Stimulated activated CD4-positive, alpha-beta T cell treated with anti-CD3 and anti-CD28 coated beads, Interleukin-4, amount 100 ng/mL, for 4 hours (primary cell): ENCODE measurements at places on chromosomes 11 and 22.

GRCh38 chr22:24969560-24970301 lies 17.2 kb downstream of the KIAA1671 start:
- no peak for DNase-seq

- no peak for DNase-seq
Observed at GRCh38 chr11:102168481-102168880, 58.2 kb downstream of the YAP1 start.

DNA sequence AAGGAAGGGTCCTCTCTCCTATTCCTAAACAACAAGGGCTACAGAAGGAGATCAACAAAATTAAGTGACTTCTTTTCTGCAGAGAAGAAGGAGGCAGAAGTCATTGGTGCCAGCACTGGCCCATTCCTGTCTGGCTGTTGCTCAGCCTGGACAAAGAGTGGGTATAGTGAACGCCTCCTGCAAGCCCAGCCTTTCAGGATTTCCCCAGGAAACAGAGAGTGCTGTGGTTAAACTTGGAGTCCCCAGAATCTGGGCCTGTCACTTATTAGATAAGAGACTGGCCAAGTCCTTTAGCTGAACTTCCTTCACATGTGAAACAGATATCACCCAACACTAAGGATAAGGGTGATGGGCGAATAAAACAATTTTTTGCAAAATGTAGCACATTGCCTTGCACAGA lies 10.9 kb downstream of the TST start:
- DNase-seq = no peak

- DNase-seq = no peak
Observed at GRCh38 chr11:134074346-134074745, 5.5 kb downstream of the JAM3 start.

GRCh38 chr22:46604306-46604690 lies 15.9 kb upstream of the GRAMD4 start:
- peak; percentile 29 for DNase-seq

GRCh38 chr22:44341431-44342346 lies 28.9 kb upstream of the SHISAL1 start:
- DNase-seq = no peak

- DNase-seq = no peak
Observed at GRCh38 chr11:35049859-35050531, 89.0 kb upstream of the CD44 start.

DNA sequence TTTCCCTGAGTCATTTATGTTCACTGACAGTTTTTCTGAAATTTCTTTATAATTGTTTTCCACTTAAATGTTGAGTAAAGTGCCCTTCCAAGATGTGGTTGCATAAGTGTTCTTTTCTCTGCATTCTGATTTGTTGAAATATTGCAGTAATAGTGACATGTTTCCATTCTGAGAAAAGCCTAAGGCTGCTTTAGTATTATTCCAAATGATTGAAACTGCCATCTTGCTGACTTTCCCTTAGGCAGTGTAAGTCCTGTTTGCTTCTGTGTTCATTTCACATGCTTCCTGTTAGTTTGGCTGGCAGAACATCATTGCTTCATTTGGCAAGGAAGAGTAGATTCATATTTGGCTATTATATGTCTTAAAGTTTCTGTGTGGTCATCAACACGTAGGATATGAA lies 146.5 kb downstream of the ELP4 start:
- DNase-seq = no peak

- no peak for DNase-seq
Observed at GRCh38 chr11:44333271-44334218, 23.6 kb upstream of the ALX4 start.

GRCh38 chr11:65363770-65364169 lies 9.2 kb downstream of the TIGD3 start:
- no peak for DNase-seq

DNA sequence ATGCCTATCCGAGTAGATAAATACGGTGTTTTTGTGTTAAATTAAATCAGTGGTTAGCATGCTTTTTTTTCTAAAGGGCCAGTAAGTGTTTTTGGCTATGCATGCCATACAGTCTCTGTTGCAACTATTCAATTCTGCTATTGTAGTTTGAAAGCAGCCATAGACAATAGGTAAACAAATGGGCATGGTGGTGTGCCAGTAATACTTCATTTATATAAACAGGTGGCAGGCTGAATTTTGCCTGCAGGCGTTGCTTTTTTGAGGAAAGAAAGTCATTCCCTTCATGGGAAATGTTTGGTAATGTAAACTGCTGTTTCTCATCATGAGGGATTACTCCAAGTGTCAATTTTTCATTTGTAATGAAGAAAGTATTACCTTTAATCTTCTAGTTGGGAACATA lies 106.5 kb downstream of the TMEM135 start:
- DNase-seq = no peak

- no peak for DNase-seq
Observed at GRCh38 chr11:120057595-120058581, 80.0 kb downstream of the TRIM29 start.

GRCh38 chr11:119589001-119589400 lies 140.0 kb downstream of the NECTIN1 start:
- DNase-seq = no peak

- no peak for DNase-seq
Observed at GRCh38 chr11:17490232-17490631, 13.6 kb upstream of the ABCC8 start.

DNA sequence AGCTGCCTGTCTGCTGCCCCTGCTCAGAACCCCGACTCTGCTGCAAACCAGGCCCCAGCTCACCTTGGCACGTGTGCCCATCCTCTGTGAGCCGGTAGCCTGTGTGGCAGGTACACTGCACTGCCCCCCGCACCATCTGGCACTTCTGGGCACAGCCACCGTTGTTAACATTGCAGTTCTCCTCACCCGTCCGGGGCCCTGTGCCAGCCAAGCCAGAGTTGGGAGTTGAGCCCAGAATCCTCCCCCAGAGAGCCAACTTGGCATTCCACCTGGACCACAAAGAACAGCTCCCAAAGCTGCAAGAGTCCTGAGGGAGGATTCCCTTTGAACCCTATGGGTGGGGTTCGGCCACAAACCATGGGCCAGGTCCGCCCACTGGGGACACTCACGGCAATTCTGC lies 22.5 kb downstream of the LRP4 start:
- DNase-seq = no peak

GRCh38 chr22:34841331-34841771 lies 224.6 kb upstream of the ISX start:
- DNase-seq = no peak

GRCh38 chr11:78203184-78203583 lies 14.5 kb downstream of the USP35 start:
- peak; percentile 45 for DNase-seq

- DNase-seq = no peak
Observed at GRCh38 chr22:49166211-49166610, 661.5 kb downstream of the BRD1 start.

DNA sequence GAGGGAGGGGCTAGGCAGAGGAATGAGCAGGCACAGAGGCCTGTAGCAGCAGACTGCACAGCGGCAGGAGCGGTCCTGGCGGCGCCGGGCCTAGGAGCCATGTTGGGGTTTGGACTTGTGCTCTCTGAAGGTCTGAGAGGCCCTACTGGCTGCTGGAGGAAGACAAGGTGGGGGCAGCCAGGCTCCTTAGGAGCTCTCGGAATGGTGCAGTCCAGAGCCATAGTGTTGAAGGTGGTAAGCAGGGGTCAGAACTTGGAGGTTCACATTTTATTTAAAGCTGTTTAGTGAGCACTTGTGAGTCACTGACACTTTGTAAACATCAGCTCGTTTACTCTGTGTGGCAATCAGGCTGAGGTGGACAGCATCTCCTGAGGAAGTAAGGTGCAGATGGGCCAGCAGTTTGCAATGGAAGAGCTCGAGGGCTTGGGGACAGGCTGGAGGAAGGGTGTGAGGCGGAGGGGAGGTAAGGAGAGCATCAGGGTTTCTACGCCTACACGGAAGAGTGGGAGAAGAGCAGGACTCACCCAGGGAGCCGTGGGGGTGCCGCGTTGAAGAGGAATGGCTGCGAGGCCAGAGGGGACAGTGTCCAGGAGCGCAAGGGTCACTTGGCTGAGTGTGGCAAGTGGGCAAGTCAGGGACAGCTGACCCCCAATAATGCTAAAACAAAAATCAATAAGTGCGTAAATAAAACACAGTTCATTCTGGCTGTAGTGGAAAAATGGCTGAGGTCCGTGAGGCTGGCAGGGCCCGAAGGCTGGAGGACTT lies 10.0 kb upstream of the TMEM191C start:
- no peak for DNase-seq
